Spleen (tissue), 13 donors: ENCODE measurements at places on chromosomes 5 and 9. TPM values are rescaled to one million over a fixed set of nuclear protein-coding genes. Genes with fewer than 3 reads are reported as not detected.

DNA sequence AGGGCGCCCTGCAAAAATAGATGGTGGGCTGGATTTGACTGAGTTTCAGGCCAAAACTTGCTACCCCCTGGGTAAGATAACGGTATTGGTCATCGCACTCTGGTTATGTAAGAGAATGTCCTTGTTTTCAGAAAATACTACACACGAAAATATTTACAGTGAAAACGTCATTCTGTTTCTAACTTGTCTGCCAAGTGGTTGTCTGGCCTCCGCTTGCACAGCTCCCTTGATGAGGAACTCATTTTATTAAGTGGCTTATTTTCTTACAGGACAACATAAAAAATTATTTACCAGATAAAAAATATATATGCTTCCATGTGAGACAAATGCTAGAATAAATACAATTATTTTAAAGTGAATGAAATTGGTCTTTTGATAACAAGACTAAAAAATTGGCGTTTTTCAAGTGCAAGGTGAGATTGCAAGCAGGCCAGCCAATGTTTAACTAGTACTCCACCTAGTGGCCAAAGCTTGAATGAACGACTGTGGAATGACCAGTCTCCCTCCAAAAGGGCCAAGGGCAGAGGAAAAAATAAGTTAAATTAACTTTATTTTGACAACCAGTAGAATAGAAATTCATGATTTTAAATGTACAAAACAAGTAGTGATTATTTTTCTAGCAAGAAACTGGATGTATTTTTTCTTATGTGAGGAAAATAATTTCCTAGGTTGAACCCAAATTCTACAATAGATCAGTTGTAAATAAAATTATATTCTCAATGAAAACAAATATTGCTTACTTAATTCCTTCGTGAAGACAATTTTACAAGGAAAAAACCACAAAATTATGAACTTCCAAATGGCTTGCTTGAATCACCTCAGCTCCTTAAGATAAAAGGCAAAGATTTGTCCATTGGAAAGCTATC lies 93.2 kb downstream of the ZFAND5 start:
- DNase-seq = no peak

GRCh38 chr9:137029058-137029936 lies 1.3 kb upstream of the ABCA2 start:
- peak; percentile 95 for DNase-seq

DNA sequence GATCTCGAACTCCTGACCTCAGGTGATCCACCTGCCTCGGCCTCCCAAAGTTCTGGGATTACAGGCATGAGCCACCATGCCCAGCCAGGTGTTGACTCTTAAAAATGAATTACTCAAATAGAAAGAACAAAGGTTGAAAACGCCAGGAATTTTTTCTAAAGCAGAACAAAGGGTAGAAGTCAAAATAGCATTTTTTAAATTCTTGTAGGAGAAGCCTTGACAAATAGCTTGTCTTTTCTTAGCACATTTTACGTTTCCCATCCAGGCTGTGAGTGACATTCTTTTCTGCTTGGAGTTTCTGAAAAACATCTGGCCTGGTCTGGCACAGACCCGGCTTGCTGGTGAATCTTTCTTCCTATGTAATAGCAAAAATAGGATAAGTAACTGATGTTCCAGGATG lies 169.4 kb upstream of the ZNF462 start:
- no peak for DNase-seq

Gene TNFSF8
- total RNA-seq = 19.2 TPM

- DNase-seq = no peak
Measured at GRCh38 chr5:82336226-82336958, 58.2 kb upstream of the RPS23 start.

DNA sequence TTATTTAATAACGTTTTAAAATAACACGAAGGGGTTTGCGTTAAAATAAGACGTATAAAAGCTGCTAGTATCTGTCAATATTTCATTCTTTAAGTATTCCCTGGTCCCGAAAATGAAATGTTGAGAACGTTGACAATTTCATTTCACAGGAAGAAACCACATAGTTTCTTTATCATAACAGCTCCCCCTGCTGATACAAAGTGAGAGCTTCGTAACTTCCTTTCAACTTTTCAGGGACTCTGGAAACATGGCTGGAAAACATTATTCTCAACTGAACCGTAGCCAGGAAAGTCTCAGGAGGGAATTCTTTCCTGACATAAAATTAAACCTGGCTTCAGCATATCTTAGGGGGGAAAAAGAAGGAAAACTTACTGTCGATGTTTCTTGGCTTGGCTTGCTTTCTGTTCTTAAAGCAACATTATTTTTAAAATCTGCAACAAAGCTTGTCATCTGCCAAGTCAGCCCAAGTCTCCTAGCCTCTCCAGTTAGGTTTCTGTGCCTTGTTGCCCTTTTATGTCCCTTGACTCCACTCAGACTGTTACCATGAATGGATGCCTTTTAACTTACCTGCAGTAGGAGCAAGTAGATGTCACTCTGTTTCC lies 122.9 kb upstream of the DAB2 start:
- DNase-seq = no peak

GRCh38 chr9:2174911-2175310 lies 159.8 kb downstream of the SMARCA2 start:
- DNase-seq = no peak
